ENCODE measurements at places on chromosomes 5 and 9. TPM values are rescaled to one million over a fixed set of nuclear protein-coding genes. Genes with fewer than 3 reads are reported as not detected.

- no peak for DNase-seq
- H3K27ac ChIP-seq, result no peak overlapping the region
- H3K27me3 ChIP-seq, result no peaks in the 10 kb centered on the region
Measured at GRCh38 chr5:4079831-4080230, 484.2 kb downstream of the IRX1 start.

DNA sequence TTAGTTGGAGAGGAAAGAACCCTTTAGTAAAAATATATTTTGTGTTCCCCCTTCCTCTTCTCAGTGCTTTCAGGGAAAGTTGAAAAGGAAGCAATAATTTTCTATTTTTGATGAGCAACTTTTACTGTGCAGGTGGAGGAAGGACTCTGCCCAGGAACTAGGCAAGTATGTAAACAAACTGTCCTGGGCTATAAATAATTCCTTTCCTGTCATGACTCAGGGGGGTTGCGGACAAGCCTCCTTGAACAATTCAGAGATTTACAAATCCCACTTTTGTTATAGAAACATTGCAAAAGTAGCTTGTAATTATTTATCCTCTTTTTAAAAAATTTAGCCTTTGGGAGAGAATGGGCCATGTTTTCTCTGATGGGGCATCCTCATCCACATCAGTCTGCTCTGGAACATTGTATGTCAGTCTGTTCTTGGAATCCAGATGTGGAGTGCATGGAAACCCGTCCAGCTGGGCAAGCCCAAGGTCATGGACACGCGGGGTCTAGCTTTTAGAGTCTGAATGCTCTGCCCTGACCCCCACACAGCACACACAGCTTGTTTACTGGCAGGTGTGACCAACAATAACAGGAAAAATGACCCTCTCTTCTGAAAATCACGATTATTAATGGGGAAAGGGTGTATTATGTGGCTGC is 127.6 kb downstream of the GADD45G start:
- DNase-seq, result peak; percentile 33
- no peaks in the 10 kb centered on the region for H3K27me3 ChIP-seq
- H3K4me3 ChIP-seq, result no peak overlapping the region
- H3K27ac ChIP-seq, result no peak overlapping the region
- no peaks in the 10 kb centered on the region for H3K36me3 ChIP-seq

GRCh38 chr9:130100681-130101080 is 47.0 kb downstream of the GPR107 start:
- peaks cover 58% of the 10 kb centered on the region for H3K36me3 ChIP-seq
- no peak overlapping the region for H3K27ac ChIP-seq
- H3K27me3 ChIP-seq, result no peaks in the 10 kb centered on the region
- no peak for DNase-seq

DNA sequence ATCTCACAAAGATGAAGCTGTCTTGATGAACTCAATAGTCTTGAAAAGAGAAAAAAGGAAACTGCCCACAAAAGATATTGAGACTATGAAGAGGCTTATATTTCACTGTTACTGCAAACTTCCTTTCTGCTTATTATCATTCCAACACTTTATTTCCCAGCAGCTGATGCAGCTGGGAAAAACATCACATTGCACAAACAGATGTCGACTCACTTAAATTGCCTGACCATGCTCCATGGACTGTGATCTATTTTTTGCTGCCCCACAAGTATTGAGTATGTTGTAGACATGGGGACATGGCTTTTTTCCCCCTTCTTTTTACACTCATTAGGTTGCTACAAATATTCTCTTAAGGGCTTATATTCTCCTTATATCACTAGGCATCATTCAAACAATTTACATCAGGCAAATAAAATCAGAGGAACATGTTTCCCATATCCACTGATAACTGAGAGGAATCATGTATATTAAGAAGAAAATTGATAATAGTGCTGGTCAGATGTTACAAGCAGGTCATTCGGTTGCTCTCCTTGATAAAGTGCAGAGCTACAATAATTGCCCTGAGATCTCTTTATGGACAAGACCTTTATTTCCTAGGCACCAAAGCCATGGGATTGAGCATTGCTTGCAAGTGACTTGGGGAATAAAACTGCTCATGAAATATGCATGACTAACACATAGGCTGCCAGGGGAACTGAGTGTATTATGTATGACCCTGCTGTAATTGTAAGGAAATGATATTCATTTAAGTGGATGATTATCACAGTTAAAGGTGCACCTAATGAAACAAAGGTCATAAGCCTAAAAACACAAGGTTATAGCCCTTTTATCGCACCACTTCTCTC is 509.9 kb downstream of the ZNF608 start:
- DNase-seq, result no peak
- H3K4me1 ChIP-seq, result no peaks in the 10 kb centered on the region
- no peak overlapping the region for H3K27ac ChIP-seq

DNA sequence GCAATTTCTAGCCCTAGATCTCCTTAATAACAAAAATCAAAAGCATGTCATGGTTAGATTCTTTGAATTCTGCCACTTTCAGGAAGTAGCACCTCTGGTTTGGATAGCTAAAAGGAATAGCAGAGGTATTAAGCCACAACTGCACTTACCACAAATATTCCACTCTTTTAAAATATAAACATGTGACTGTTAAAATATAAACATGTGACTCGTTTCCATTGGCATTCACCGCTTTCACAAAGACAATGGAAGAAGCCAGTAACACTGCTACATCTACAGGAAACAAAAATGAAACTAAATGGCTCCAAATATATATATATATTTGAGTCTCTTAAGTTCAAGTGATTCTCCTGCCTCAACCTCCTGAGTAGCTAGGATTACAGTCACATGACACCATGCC is 222.9 kb downstream of the ARL15 start:
- no peak for DNase-seq
- peak overlapping the region; percentile 29 for H3K27ac ChIP-seq
- H3K4me3 ChIP-seq, result no peak overlapping the region
- H3K36me3 ChIP-seq, result no peaks in the 10 kb centered on the region
- H3K4me1 ChIP-seq, result peaks cover 31% of the 10 kb centered on the region

GRCh38 chr5:38641003-38641402 is 84.6 kb upstream of the LIFR start:
- DNase-seq, result no peak
- H3K27me3 ChIP-seq, result peaks cover 22% of the 10 kb centered on the region

DNA sequence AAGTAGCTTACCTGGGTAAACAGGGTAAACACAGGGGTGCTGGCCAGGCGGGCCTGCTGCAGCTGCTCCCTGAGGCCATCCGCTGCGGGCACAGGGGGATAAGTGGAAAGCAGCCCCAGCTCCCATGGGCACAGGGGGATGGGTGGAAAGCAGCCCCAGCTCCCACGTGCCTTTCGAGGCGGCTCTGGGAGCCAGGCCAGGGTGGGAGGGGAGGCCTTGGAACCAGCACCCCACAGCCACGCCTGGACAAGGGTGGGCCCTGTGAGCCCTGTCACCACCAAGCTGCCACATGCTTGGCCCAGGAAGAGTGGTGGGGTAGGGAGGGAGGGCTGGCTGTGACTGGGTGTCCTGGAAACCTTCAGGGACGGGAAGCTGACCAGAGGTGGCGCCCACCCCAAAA is 7.8 kb upstream of the CARD9 start:
- no peaks in the 10 kb centered on the region for H3K4me1 ChIP-seq
- peaks cover 36% of the 10 kb centered on the region for H3K36me3 ChIP-seq
- H3K4me3 ChIP-seq, result no peak overlapping the region
- no peaks in the 10 kb centered on the region for H3K27me3 ChIP-seq
- H3K27ac ChIP-seq, result no peak overlapping the region
- no peak for DNase-seq

GRCh38 chr9:100352201-100352726 is 478 bp downstream of the TEX10 start:
- H3K36me3 ChIP-seq, result peaks cover 7% of the 10 kb centered on the region
- DNase-seq, result peak; percentile 40
- H3K27ac ChIP-seq, result peak overlapping the region; percentile 95
- peaks cover 35% of the 10 kb centered on the region for H3K4me1 ChIP-seq

- H3K36me3 ChIP-seq, result no peaks in the 10 kb centered on the region
- no peak for DNase-seq
- H3K27ac ChIP-seq, result no peak overlapping the region
- H3K4me3 ChIP-seq, result no peak overlapping the region
Measured at GRCh38 chr5:545641-546375, 21.6 kb upstream of the SLC9A3 start.

DNA sequence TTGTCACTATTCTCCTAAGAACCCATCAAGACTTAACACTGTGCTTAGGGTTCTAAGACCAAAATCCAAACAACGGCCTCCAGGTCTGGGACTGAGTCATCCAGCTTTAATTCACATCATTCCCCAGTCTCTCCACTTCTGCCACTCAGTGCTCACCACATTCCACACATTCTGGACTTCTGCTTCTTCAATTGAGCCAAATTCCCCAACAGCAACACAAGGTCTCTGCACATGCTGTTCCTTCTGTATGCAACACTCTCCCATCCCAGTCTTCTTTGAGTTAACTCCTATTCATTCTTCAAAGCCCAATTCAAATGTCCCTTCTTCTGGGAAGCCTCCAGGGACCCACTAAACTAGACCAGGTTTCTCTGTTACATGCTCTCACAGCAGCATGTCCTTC is 97.8 kb downstream of the GPR21 start:
- H3K27ac ChIP-seq, result no peak overlapping the region
- H3K27me3 ChIP-seq, result no peaks in the 10 kb centered on the region
- H3K4me1 ChIP-seq, result no peaks in the 10 kb centered on the region
- no peaks in the 10 kb centered on the region for H3K36me3 ChIP-seq
- H3K4me3 ChIP-seq, result no peak overlapping the region

DNA sequence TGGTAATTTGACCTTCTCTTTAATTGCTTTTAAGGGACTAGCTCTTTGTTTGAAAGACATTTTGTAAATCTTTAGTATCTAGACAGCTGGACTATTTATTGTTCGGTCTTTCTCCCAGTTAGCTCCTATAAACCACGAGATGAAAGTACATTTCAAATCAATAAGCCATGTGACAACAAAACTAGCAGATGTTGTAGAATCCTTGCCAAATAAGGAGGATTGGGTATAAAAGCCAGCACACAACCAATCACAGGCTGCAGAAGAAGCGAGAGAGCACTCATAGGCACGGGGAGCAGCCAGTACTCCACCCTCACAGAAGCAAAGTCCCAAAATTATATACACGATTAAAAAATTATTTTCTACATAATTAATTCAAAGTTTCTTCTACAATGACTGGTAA is 8.1 kb upstream of the OMD start:
- H3K36me3 ChIP-seq, result no peaks in the 10 kb centered on the region
- no peaks in the 10 kb centered on the region for H3K27me3 ChIP-seq
- H3K4me3 ChIP-seq, result no peak overlapping the region
- no peaks in the 10 kb centered on the region for H3K4me1 ChIP-seq

GRCh38 chr5:140131967-140132409 is 6.3 kb downstream of the IGIP start:
- no peaks in the 10 kb centered on the region for H3K36me3 ChIP-seq
- H3K4me1 ChIP-seq, result peaks cover 12% of the 10 kb centered on the region
- no peak overlapping the region for H3K4me3 ChIP-seq
- peak; percentile 88 for DNase-seq
- H3K27me3 ChIP-seq, result no peaks in the 10 kb centered on the region
- peak overlapping the region; percentile 44 for H3K27ac ChIP-seq

GRCh38 chr9:31323726-31324444 is 1060.6 kb upstream of the ACO1 start:
- no peak overlapping the region for H3K4me3 ChIP-seq
- H3K4me1 ChIP-seq, result peaks cover 6% of the 10 kb centered on the region
- no peak for DNase-seq
- no peak overlapping the region for H3K27ac ChIP-seq
- no peaks in the 10 kb centered on the region for H3K27me3 ChIP-seq
- no peaks in the 10 kb centered on the region for H3K36me3 ChIP-seq

DNA sequence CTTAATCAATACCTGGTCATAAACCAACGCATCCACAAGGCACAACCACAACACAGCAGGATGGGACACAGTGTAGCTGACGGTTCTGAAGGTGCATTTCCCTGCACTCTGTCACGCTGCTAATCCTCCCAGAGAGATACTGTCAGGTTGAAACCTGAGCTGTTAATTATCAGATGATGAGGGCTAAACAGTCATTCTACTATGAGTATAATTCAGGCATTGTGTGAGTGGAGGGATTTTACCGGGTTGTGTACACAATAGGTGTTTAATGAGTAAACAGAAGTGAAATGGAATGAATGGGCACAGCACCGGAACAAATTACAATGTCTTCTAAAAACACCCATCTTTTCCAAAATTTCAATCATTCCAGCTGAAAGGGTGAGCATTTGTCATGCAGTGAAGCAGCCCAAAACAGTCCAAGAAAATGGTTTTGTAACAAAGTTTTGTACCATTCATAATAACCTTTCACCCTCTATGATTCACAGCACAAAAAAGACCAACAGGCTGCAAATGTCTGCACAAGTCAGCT is 71.5 kb downstream of the ABCA1 start:
- no peaks in the 10 kb centered on the region for H3K36me3 ChIP-seq
- H3K4me1 ChIP-seq, result peaks cover 15% of the 10 kb centered on the region
- H3K27me3 ChIP-seq, result no peaks in the 10 kb centered on the region
- no peak for DNase-seq
- no peak overlapping the region for H3K27ac ChIP-seq

DNA sequence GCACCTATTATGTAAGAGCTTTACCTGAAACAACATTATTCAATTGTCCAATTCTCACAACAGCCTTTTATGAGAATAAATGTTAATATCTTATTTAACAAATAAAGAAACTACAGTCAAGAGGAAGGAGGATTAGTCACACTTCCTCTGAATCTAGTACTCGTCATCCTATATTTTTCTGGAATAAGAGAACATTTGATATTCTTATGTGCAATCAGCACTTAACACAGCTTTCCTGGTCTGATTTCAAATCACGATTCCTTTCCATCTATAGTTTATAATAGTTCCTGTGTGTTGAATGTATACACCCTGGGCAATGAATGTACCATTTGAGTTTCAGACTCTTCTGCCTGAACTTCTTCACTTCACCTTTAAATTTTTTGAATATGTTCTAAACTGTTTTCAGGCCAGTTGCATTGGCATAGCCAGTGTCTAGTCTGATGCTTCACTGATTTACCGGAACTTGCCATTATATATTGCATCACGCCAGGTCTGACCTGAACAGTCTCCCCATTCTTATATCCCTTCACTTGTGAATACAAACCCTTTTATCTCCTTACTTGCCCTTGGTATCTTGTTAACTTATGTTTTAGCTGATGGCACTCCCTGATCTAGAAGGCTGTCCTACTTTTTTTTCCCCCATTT is 698.3 kb downstream of the MAT2B start:
- no peak overlapping the region for H3K4me3 ChIP-seq
- H3K4me1 ChIP-seq, result peaks cover 47% of the 10 kb centered on the region
- peak overlapping the region; percentile 92 for H3K27ac ChIP-seq
- peak; percentile 76 for DNase-seq
- no peaks in the 10 kb centered on the region for H3K36me3 ChIP-seq
- no peaks in the 10 kb centered on the region for H3K27me3 ChIP-seq

IFNB1 gene
- not detected for total RNA-seq

GDNF gene
- total RNA-seq, result not detected

ADAMTS2 gene
- total RNA-seq, result 0.17 TPM

EIF4E1B gene
- total RNA-seq, result not detected

SLC45A2 gene
- not detected for total RNA-seq

PRSS3 gene
- total RNA-seq, result 1.4 TPM

All from MCF 10A (cell line).